NT2/D1 (cell line): ENCODE measurements at places on chromosomes 13 and 19.

DNA sequence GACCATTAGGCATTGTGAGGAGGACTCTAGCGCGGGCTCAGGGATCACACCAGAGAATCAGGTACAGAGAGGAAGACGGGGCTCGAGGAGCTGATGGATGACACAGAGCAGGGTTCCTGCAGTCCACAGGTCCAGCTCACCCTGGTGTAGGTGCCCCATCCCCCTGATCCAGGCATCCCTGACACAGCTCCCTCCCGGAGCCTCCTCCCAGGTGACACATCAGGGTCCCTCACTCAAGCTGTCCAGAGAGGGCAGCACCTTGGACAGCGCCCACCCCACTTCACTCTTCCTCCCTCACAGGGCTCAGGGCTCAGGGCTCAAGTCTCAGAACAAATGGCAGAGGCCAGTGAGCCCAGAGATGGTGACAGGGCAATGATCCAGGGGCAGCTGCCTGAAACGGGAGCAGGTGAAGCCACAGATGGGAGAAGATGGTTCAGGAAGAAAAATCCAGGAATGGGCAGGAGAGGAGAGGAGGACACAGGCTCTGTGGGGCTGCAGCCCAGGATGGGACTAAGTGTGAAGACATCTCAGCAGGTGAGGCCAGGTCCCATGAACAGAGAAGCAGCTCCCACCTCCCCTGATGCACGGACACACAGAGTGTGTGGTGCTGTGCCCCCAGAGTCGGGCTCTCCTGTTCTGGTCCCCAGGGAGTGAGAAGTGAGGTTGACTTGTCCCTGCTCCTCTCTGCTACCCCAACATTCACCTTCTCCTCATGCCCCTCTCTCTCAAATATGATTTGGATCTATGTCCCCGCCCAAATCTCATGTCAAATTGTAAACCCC is 2.8 kb upstream of the CEACAM5 start:
- no peak for DNase-seq

- no peak for DNase-seq
Observed at GRCh38 chr13:63737418-63737817, 2321.8 kb upstream of the PCDH20 start.

DNA sequence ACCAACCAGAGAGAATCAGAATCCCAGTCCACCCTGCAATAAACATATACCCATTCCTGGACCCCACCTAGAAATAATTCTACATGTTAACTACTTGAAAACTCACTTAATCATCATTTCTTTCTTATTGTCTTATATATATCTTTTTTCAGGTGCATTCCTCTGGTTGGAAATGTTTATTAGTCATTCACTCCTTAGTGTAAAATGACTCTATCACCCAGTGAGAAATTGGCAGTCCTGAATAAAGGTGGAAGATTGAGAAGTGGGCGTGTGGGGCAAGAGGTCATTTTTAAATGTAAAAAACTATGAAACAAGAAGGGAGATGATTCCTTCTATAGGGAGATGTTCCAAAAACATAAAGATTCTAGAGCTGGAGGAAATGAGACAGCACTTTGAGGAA is 101.2 kb upstream of the MBNL2 start:
- no peak for DNase-seq

DNA sequence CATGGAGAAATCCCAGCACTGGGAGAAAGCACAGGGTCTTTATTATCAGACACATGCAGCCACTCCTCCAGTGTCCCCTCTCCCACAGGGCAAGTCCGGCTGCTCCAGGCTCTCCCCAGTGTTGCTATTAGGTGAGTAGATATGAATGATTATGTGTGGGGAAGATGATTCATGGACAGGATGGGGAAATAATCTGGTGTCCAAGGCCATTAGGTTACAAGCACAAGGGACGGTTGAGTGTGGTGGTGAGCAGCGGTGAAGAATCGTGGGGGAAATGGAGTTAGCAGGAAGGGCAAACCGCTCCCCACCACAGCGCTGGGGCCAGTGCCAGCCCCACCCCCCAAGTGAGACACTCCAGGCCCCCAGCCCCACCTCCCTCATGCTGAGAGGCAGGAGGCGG is 19.0 kb downstream of the CD177 start:
- DNase-seq: no peak

DNA sequence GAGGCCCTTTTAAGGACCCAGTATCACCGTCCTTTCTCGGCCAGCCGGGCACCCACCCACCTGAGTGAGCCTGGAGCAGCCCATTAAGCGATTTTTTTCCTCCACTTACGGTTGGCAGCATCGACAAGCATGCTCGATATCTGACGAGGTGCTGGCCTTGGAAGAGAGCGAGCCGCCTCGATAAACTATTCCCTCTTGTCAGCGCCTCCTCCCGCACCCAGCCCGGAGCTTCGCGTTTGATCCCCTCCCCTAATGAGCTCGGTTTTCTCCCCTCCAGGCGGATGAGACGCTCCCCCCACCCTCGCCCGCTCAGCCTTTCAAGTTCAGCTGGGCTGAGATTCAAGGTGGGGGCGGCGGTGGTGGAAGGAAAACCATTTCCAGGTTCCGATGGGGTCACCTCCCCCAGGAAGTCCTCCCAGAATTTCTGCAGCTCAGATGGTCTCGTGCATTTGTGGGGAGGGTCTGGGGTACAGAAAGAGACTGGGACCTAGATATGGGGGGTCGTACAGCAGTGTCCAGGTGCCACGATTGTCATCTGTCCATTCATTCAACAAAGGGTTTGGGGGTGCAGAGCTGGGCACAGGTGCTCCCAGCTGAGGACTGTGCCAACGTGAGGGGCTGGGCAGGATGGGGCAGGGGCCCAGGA is 18.9 kb upstream of the ONECUT3 start:
- DNase-seq: no peak

- no peak for DNase-seq
Observed at GRCh38 chr19:19315444-19315843, 4.9 kb downstream of the SUGP1 start.

DNA sequence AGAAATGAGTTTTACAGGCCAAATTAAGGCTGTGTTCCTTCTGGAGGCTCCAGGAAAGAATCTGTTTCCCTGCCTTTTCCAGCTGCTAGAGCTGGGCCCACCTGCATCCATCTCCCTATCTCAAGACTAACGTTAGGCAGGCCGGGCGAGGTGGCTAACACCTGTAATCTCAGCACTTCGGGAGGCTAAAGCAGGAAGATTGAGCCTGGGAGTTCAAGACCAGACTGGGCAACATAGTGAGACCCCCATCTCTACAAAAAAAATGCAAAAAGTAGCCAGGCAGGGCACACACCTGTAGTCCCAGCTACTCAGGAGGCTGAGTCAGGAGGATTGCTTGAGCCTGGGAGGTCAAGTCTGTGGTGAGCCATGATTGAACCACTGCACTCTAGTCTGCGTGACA is 14.6 kb downstream of the HIF3A start:
- no peak for DNase-seq

- DNase-seq: no peak
Observed at GRCh38 chr19:16509141-16510061, 13.2 kb downstream of the C19orf44 start.
